Stimulated activated CD4-positive, alpha-beta T cell treated with anti-CD3 and anti-CD28 coated beads, Interleukin-2, amount 100 ng/mL, for 24 hours (primary cell): ENCODE measurements at places on chromosomes 4 and X.
A peak's percentile ranks its signal among the peaks of the same experiment; 100 is the strongest.

DNA sequence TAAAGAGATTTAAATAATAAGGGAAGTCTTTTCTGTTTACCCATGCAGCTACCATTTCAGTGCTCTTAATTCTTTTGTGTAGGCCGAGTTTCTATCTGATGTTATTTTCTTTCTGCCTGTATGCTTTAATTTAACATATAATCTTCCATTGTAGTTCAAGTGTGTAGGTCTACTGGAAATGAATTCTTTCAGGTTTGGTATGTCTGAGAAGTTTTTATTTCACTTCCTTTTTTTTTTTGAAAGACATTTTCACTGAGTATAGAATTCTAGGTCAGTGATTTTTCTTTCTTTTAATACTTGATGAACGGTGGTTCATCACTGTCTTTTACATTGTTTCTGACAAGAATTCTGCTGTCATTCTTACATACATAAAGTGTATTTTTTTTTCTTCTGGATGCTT is 42.1 kb downstream of the VAMP7 start:
- no peak for DNase-seq

GRCh38 chrX:132444936-132445335 is 43.9 kb downstream of the MBNL3 start:
- DNase-seq: no peak

- no peak for DNase-seq
Observed at GRCh38 chr4:139245590-139245989, 34.4 kb downstream of the MGARP start.

DNA sequence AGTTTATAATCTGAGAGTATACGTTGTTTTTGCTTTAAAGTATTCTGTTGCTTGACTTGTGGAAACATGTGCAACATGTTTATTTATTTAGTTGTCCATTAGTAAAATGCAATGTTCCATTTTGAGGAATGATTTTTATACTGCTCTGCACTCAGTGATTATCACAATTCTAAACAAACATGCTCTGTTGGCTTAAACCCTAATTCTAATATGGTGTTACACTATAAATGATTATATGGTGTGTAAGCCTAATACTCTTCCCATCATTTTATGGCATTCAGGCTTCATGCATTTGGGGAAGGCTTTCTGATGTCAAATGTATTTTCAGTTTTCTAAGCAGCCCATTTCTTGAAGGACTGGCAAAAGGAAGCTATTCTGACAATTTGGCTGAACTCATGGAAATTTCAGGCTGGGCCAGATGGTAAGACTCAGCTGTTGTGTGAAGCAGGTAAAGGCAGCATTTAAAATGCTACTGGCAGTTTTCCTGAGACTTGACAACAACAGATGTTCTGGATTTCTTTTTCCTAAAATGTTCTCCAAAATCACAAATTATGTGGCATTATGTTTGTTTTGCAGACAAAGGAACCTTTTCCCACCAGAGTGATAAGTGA is 336.7 kb upstream of the GNPDA2 start:
- DNase-seq: no peak

DNA sequence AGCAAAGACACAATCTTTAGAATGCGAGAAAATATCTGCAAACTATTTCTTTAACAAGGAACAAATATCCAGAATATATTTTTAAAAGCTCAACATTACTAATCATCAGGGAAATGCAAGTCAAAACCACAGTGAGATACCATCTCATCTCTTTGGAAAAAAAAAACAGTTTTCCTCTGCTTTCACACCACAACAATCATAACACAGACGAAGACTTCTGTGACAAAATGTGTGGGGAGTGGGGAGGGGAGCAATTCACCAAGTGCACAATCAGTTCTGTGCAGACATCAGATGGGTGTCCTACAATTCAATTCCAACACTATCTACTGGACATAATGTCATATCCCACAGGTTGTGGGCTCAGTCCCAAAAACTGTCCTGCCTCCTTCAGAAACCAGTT is 293.2 kb upstream of the SLC7A11 start:
- no peak for DNase-seq

DNA sequence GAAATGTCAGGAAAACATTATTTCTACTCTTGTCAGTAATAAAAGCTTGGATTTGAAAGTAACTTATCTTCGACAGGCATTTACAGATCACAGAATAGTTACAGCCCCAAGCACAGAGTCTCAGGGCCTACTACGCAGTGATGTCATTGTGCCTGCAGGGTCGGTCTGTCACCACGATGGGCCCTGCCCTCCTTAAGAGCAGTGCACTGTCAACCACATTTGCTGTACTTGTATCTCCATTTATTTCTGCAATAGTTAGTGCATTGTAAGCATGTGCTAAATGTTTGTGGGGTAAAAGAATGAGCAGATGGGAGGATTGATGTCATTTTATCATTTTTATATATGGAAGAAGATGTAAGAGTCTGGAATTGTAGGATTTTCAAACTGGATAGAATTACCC is 13.6 kb upstream of the CCKAR start:
- DNase-seq: no peak

- no peak for DNase-seq
Observed at GRCh38 chrX:85052636-85053343, 49.1 kb downstream of the APOOL start.

- no peak for DNase-seq
Observed at GRCh38 chr4:123893011-123893981, 496.7 kb downstream of the SPRY1 start.

DNA sequence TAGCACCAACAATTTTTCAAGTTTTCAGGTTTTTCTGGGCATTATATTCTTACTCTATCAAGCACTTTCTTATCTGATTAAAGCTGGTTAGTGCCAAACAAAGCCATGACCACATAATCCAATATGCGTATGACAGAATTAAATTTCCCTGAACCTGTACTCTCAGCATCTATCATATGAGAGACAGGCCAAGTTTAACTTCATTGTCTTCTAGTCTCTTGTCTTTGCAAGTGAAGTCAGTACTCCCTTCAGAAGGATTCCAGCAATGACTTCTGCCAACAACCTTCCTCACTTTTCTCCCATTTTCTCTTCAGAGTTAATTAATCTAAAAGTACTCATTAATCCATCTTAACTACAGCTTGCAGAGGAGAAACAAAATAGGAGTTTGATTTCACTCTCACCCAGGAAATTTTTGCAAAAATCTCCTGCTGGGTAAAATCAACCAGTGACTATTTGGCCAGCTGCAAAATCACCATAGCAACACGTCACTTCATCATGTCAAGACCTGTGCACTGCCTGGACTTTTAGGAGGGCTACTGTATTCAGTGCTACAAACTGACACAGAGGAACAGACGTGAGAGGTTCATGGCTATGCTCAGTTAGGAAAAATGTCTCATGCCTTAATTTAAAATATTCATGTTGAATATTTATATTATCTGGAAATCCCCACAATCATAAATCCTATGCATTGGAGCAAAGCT is 208.4 kb downstream of the ANTXR2 start:
- no peak for DNase-seq

GRCh38 chr4:74543983-74544382 is 99.0 kb downstream of the AREG start:
- no peak for DNase-seq

DNA sequence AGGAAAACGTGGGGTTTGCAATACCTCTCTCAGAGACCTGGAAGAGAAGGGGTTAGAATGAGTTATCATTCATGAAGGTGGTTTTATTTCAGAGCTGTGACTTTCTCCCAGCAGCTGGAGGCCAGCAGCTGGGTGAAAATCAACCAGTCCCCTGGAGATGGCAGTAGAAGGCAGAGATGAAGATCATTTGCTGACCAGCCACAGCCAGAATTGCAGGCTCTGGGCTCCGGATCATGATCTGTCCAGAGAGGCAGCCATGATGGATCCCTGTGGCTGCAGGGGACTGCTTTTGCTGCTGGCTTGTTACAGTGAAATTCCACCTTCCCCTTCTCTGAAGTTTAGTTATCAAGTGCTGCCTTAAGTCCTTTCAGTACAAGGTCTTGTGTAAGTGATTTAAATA is 46.9 kb upstream of the TAB3 start:
- no peak for DNase-seq

DNA sequence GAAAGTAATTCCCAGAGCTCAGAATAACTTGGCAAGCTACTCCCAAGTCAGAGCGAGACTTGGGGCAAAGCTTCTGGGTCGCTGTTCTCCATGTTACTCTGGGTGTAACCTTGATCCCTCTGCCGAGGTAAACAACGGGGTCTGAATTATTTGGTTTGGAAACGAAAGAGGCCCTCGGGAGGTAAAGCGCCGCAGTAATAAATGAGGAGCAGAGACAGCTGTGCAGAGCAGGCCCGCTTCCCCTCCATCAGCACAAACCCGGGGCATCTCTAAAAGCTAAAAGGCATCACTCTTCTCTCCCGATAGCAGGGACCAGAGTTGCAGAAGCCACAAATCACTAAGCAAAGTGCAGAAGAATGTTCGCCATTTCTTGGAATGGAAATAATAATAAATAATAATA is 561.5 kb downstream of the BCOR start:
- no peak for DNase-seq

DNA sequence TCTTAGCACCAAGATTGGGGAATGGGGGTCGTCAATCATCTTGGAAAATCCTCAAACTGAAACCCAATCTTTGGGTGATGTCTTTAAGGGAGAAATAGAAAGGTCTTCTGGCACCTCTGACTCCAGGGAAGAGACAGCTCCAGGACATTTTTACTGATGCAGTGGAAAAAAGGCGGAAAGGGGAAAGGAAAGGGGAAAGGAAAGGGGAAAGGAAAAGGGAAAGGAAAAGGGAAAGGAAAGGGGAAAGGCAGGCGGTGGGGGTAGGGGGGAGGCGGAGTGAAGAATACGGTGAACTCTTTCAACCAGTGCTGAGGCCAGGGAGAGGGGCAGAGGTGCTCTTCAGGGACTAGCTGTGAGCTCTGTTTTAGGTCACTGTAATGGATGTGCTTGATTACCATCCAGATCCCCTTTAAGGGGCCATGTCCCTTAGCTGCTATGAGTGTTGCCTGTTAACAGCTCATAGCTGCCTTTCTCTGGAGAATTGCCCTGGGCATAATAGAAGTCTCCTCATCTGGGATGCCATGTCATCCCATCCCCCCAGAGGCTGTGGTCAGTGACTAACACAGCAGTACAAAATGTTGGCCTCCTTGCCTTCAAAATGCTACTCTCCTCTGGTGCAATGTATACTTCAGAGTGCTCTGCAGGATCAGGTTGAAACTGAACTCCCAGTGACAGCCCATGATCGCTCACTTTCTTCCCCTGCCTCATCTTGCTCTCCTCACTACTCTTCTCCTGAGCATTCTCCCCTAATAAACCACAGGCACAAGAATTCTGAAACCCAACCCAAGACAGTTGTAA is 92.4 kb upstream of the AP1S2 start:
- DNase-seq: peak; percentile 0

GRCh38 chrX:85930099-85930498 is 117.3 kb downstream of the CHM start:
- DNase-seq: no peak

GRCh38 chr4:83436680-83437079 is 18.9 kb downstream of the HELQ start:
- no peak for DNase-seq

- DNase-seq: peak; percentile 15
Observed at GRCh38 chrX:13938051-13938828, 91.5 kb downstream of the GEMIN8 start.

- DNase-seq: no peak
Observed at GRCh38 chrX:40199704-40200103, 101.9 kb upstream of the BCOR start.

GRCh38 chr4:156362581-156362980 is 408.9 kb upstream of the CTSO start:
- DNase-seq: no peak

DNA sequence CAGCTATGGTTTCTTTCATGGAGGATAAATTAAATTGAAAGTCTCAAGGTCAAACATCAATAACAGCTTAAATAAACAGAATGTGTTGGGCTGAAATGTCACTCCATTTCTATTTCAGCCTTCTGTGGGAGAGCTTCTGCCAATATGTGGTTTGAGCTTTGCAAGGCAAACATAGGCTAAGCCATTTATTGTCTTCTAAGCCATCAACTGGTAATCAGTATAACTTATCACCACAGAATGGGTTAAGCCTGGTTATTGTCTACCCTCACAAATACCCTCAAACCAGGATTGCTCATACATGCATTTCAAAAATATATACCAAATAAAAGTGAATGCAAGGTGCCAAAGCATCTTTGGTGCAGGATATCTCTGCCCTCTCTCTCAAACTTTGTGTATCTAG is 52.7 kb downstream of the GABRB1 start:
- no peak for DNase-seq

DNA sequence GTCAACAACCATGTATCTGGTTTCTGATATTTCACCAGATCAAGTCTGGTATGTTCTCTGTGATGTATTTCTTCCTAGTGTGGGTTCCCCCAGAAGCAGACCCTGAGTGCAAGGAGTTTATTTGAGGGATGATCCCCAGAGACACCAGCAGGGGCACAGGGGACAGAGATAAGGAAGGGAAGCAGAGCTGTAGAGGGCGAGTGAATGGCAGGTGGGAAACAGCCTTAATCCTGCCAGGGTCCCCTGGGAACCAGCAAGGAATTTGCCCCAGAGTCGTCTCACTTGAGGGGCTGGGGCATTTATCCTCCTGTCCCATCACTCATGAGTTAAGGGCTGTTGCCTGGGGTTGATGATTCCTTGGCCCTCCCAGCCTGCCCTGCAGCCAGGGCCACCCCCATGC is 206.4 kb upstream of the BCOR start:
- DNase-seq: no peak

DNA sequence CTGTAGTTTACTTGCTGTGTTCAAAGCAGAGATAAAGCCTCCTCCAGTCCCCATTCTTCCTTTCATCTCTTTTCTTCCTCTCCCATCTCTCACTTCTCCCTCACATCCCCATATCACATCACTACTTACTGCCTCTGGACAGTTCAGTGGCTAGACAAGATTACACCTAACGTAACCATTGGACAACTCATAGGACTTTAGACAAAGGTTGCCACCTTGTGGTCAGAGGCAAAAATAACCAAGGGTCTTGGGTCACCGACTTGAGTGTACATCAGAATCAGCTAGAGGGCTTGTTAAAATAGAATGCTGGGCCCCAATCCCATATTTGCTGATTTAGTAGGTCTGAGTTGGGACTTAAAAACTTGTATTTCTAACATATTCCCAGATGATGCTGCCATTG is 109.3 kb upstream of the DGKK start:
- DNase-seq: peak; percentile 14

DNA sequence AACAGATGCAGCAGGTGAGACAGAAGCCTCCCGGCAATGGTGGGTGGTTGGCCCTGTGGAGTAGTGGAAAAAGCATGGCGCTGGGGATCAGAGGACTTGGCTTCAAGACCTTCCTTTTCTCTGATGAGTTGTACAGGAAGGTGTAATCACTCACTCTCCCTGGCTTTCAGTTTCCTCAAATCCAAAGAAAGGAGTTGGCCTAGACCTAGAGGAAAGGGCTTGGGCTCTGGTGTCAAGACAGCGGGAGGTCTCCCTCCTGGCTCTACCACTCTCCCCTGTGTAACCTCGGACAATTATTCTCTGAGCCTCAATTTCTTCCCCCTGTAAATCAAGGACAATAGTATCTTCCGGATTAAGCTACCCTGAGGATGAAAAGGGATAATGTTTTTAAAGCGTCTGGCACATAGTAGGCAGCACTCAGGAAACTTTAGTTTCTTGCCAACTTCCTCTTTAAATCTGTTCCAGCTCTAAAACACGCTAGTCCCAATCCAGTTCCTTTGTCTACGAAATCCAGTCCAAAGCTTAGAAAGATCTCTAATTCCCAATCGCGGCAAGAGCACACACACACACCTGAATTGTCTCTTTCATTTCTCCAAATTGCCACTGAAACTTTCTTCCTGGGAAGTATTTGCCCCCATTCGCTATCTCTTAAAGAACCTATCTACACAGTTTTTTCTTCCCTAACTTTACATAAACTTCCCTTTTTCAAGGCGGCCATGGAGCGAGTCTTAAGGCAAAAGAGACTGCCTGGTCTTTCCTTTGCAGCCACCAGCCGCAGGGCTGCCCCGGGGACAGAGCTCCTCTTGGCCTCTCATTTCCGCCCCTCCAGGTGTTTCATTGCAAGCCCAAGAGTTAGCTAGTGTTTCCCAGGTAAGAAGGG is 29.9 kb upstream of the GPC4 start:
- no peak for DNase-seq
